ENCODE measurements at places on chromosomes 1 and 21.

GRCh38 chr1:242208021-242208420 is 209.1 kb upstream of the MAP1LC3C start:
- no peak for DNase-seq

- no peak for DNase-seq
Observed at GRCh38 chr1:107689733-107690132, 275.2 kb downstream of the VAV3 start.

DNA sequence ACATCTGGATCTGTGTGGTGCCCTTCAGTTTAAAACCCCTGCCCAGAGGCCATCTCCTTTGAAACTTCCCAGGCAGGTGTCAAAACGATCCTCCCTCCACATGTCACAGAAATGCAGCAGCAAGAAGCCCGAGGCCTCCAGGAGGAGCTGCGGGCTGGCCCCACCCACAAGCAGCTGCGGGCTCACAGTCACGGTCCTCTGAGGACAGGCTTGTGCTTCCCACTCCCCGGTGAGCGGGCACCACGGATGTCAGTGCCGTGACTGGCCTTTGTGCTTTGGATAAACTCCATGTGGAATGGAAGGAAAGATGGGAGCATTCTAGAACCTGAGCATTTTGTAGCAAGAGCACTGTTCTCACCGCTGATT is 65.8 kb downstream of the SIK1 start:
- DNase-seq = no peak

DNA sequence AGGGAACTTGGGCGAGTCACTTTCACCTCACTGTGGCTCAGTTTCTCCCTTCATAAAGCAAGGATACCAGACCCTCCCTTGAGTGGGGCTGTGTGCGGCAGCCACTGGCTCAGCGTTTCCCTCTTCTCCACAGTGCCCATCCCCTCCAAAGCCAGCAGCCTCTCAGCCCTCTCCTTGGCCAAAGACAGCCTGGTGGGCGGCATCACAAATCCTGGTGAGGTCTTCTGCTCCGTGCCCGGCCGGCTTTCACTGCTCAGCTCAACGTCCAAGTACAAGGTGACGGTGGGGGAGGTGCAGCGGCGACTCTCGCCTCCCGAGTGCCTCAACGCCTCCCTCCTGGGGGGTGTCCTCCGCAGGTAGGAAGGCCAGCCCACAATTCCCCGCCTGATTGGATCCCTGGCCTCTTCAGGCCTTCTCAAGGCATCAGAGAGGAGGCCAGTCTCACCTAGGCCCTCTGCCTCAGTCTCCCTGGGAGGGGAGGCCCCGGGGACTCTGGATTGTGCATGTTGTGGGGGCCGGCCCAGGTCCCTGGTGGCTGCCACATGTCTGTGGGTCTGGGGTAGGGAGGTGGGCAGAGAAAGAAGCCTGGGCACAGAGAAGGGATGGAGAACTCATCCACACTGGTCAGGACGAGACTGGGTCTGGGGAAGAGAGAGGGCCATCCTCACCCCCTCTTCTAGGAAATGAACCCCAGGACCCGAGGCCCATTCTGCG is 15.2 kb downstream of the TFAP2E start:
- DNase-seq = no peak

DNA sequence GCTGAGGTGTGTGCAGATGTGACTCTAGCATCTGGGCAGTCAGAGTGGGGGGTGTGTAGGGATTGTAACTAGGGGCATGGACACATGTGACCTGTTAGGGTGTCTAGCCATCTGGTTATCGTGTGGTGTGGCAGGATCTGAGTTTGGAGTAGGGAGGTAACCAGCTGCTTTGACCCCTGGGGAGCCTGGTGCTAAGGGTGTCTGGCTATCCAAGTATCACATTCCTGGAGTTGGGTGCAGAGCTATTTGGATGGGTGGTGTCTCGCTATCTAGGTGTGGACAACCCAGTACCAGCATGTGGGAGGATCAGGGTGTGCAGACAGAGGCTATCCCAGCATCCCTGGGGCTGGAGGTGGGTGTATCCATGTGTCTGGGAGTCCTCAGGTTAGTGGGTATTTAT is 4.7 kb downstream of the PTPRU start:
- DNase-seq = no peak

DNA sequence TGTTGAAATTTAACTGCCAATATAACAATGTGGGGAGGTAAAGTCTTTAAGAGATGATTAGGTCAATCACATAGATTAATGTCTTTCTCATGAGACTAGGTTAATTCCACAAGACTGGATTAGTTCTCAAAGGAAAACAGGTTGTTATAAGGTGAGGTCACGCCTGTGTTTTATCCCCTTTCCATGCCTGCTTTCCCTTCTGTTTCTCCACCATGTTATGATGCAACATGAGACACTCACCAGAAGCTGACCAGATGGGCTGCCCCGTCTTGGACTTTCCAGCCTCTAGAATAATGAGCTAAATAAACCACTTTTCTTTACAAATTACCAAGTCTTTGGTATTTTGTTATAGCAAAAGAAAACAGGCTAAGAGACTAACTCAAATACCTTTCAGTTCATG is 70.8 kb downstream of the DDAH1 start:
- no peak for DNase-seq

- DNase-seq = no peak
Observed at GRCh38 chr1:219876798-219877209, 51.6 kb downstream of the SLC30A10 start.

DNA sequence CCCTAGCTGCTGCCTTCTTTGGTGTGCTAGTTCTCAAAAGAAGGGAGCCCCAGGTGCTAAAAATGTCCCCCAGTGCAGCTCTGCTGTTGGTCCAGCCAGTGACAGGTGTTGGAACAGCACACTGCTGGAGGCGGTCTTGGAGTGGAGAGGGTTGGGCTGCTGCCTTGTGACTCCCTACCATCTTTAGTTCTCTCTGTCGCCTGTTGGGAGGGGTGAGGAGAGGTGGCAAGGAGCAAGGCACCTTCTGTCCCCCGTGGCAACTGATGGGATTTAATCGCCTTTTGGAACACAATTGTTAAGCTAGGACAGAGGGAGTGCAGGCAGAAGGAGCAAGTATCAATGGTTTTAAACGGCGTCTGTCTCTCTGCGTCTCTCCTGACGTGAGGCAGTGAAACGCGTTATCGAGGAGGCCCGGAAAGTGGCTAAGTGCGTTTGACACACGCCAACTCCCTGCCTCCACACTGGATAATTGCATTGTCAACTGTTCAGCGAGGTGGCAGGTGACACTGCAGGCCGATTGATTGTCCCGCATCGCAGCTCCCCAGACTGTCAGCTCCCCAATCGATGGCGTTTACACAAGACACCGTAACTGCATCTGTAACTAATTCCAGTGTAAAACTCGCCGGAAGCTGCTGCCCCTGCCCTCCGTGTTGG is 34.0 kb downstream of the TMEM53 start:
- DNase-seq = no peak

- no peak for DNase-seq
Observed at GRCh38 chr21:42414066-42414465, 10.4 kb downstream of the UBASH3A start.

GRCh38 chr1:40976952-40977690 is 2.4 kb upstream of the CTPS1 start:
- no peak for DNase-seq

- DNase-seq = no peak
Observed at GRCh38 chr21:27292229-27292628, 325.3 kb upstream of the ADAMTS5 start.

DNA sequence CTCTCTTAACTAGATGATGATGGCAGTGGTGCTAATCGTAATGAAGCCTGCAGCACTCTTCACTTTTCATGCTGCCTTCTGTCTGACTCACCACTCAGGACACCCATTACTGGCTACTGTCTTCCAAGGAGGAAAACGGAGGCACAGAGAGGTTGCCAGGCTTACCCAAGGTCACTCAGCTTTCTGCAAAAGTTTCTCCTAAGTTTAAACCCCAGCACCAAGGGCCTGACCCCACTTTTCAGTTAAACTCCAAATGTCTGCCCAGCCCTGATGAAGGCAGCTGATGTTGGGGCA is 78.1 kb upstream of the RUNX3 start:
- DNase-seq = no peak

DNA sequence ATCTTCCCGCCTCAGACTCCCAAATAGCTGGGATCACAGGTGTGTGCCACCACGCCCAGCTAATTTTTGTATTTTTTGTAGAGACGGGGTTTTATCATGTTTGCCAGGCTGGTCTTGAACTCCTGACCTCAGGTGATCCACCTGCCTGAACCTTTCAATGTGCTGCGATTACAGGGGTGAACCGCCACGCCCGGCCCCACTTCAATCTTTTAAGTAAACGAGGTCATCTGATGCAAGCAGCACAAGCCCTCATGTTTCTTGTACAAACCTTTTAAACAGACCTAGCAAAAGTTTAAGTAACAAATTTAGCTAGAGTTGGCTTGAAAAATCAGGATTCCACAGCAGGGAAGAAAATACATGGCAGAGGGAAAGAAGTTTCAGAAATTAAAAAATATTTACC is 21.2 kb upstream of the USP1 start:
- no peak for DNase-seq

DNA sequence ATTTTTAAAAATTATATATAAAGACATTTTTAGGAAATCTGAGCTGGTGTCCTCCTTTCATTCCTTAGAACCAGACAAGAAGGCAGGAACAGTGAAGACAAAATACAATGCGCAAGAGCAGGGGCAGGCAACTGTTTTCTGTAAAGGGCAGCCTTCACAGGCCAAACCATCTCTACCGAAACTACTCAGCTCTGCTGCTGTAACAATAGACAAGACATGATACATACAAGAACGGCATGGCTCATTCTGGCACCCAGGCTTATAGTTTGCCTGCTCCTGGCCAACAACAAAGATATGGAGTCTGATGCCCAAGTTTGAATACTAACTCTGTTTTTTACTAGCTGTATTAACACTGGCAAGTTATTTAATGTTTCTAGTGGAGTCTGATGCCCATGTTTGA is 232.0 kb downstream of the SMYD3 start:
- no peak for DNase-seq

GRCh38 chr21:27173053-27173452 is 206.2 kb upstream of the ADAMTS5 start:
- no peak for DNase-seq

- no peak for DNase-seq
Observed at GRCh38 chr1:221711063-221711577, 30.8 kb downstream of the DUSP10 start.

- no peak for DNase-seq
Observed at GRCh38 chr1:115184260-115184950, 95.1 kb upstream of the TSPAN2 start.

- DNase-seq = no peak
Observed at GRCh38 chr1:77333501-77333900, 51.7 kb downstream of the AK5 start.

- DNase-seq = no peak
Observed at GRCh38 chr1:173489149-173489600, 12.0 kb downstream of the PRDX6 start.

DNA sequence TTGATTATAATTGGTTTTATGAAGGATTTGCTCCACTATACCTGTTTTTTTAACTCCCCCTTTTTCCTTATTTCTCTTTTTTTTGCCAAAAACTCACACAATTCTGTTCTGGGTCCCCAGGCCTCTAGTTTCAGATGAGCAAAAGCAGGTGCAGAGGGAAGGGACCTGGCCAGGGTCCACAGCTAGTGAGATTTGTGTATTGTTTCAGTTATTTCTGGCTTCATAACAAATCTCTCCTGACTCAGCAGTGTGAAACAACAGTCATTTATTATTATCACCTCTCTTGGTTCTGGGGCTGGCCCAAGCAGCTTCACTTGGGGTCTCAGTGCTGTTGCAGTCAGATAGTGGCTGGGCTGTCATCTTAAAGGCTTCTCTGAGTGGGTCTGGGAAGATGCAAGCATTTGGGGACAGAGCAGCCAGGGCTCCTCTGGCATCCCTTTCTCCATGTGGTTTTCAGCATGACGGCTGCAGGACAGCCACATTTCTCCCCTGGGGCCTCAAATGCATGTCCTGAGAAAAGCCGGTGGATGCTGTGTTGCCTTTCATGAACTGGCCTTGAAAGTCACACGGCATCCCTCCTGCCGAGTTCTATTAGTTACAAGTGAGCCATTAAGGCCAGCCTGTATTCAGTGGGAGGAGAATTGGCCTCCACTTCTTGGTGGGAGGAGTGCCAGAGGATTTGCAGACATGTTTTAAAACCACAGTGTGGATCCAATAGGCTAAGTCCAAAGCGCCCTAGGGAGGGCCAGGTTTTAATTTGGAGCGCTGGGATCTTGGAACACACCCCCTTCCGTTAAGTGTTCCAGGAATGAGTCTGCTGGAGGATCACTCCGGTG is 137.1 kb downstream of the CAMTA1 start:
- no peak for DNase-seq

DNA sequence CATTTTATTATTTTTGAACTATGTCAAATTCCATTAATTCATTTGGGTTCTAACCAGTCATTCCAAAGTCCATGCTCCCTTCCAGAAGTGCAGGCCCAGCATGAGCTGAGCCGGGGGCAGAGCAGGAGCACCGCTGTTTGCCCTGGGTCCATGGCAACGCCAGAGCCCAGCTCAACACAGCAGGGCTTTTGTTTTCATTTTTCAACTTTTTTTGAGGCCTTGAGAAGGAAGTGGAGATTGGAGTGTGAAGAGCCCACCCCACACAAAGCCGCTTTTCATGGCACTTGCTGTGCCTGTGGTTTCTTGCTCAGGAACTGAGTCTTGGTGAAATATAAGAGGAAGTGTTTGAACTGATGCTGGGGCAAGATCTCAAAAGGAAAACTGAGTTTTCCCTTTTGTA is 13.2 kb upstream of the PRMT2 start:
- DNase-seq = peak; percentile 15

DNA sequence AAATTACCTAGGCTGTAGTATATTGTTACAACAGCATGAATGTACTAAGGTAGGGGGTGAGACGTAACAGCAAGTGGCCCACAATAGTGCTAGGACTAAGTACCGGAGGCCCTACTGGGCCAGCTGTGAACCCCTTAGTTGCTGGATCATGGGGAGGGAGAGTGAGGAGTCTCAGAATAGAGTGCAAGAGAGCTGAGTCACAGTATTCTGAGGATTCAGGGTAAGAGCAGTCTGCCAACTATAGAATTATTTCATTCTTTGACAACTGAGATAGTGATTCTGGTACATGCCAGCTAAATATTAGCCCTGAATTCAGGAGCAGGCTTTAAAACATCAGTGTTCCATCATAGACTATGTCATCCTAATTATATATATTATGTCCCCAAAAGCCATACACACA is 218.7 kb downstream of the TM2D1 start:
- DNase-seq = no peak

GRCh38 chr1:43849670-43850069 is 83.9 kb upstream of the ARTN start:
- no peak for DNase-seq

- no peak for DNase-seq
Observed at GRCh38 chr1:147833231-147833860, 69.2 kb upstream of the GJA8 start.
